Memory B cell (primary cell): ENCODE measurements at places on chromosomes 2 and 18.
A peak's percentile ranks its signal among the peaks of the same experiment; 100 is the strongest.

- no peak overlapping the region for H3K4me3 ChIP-seq
- no peak overlapping the region for H3K27ac ChIP-seq
- H3K36me3 ChIP-seq = no peaks in the 10 kb centered on the region
- no peaks in the 10 kb centered on the region for H3K27me3 ChIP-seq
- peaks cover 33% of the 10 kb centered on the region for H3K4me1 ChIP-seq
These were observed 138.4 kb downstream of the FAM210A start for GRCh38 chr18:13587937-13588336.

DNA sequence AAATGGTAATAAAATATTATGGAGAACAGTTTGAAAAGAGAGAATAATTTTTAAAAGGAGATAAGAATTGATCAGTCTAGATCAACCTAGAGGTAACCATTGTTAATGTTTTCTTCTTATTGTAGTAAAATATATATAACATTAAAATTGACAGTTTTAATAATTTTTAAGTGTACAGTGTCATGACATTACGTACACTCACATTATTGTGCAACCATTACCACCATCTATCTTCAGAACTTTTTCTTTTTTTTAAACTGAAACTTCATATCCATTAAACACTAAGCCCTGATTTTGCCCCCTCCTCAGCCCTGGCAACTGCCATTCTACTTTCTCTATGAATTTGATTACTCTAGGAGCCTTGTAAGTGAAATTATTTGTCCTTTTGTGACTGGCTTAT is 121.1 kb downstream of the LDLRAD4 start:
- no peaks in the 10 kb centered on the region for H3K4me1 ChIP-seq
- H3K36me3 ChIP-seq = no peaks in the 10 kb centered on the region
- peaks cover 8% of the 10 kb centered on the region for H3K27me3 ChIP-seq
- no peak overlapping the region for H3K4me3 ChIP-seq
- DNase-seq = no peak
- no peak overlapping the region for H3K27ac ChIP-seq

- no peaks in the 10 kb centered on the region for H3K27me3 ChIP-seq
- no peak for DNase-seq
- peak overlapping the region; percentile 30 for H3K27ac ChIP-seq
- peaks cover 11% of the 10 kb centered on the region for H3K36me3 ChIP-seq
- H3K4me3 ChIP-seq = no peak overlapping the region
- H3K4me1 ChIP-seq = peaks cover 52% of the 10 kb centered on the region
These were observed 28.5 kb upstream of the ACKR3 start for GRCh38 chr2:236541008-236541562.

GRCh38 chr2:235433860-235434259 is 60.0 kb upstream of the AGAP1 start:
- DNase-seq = no peak
- no peaks in the 10 kb centered on the region for H3K4me1 ChIP-seq
- H3K27ac ChIP-seq = no peak overlapping the region
- no peaks in the 10 kb centered on the region for H3K27me3 ChIP-seq
- H3K36me3 ChIP-seq = no peaks in the 10 kb centered on the region

- H3K27me3 ChIP-seq = peaks cover 3% of the 10 kb centered on the region
- H3K4me1 ChIP-seq = no peaks in the 10 kb centered on the region
- H3K4me3 ChIP-seq = no peak overlapping the region
- H3K36me3 ChIP-seq = no peaks in the 10 kb centered on the region
- no peak for DNase-seq
These were observed 73.3 kb downstream of the TFCP2L1 start for GRCh38 chr2:121211689-121212151.
